Naive thymus-derived CD8-positive, alpha-beta T cell (primary cell): ENCODE measurements at places on chromosomes 5 and 9.
A peak's percentile ranks its signal among the peaks of the same experiment; 100 is the strongest.

DNA sequence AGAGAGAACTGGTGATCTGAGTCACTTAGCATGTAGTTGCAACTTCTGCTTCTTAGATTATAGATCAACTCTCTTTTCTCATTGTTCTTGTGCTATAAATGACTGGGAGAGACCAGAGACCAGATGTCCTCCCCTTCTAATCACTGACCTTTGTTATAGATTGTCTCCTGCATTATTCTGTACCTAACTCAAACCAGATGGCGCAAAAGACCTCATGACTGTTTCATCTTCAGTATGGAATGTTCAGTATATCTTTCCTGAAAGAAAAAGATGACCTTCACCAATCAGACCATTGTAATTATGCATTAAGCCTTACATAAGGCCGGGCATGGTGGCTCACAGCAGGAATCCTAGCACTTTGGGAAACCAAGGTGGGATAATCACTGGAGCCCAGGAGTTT, 30.5 kb upstream of the ADAM19 start:
- no peak for DNase-seq

DNA sequence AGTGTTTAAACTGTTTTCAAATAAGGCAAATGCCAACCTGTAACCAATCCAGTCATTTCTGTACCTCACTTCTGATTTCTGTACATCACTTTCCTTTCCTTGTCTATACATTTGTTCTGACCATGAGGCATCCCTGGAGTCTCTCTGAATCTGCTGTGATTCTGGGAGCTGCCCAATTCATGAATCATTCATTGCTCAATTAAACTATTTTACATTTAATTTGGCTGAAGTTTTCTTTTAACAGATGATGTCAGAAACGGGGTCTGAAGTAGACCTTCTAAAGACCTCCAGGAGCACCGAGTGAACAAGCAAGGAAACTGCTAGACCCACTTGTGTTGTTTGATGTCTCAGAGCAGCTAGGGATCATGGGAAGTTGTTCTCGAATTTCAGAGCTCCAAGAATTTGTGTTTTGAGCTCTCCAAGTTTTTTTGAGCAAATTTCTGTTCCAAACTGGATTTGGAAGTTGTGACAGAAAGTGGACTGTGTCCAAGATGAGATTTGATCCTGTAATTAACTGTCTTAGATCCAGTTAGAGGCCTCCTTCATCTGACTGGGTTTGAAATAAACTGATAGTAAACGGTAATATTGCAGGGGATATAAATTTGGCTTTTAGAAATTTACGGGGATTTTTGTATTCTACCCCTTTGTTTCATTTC, 490.8 kb upstream of the ST8SIA4 start:
- DNase-seq: no peak

DNA sequence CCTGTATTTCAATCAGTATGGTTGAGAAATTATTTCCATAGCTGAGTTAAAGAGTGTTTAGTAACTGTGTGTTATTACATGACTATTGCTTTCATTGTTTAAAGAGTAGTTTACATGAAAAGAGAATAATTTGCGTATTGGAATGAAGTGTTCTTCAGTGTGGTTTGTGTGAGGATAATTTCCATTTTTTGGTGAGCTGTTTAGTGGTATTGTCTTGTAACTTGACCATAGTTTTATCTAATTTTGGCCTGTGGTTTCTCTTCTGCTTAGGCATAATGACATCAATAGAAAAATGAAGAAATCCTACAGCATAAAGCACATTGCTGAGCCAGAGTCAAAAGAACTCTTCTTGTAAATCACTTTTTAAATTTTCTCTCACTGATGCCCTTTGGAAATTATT, 151.2 kb downstream of the SNCAIP start:
- no peak for DNase-seq

DNA sequence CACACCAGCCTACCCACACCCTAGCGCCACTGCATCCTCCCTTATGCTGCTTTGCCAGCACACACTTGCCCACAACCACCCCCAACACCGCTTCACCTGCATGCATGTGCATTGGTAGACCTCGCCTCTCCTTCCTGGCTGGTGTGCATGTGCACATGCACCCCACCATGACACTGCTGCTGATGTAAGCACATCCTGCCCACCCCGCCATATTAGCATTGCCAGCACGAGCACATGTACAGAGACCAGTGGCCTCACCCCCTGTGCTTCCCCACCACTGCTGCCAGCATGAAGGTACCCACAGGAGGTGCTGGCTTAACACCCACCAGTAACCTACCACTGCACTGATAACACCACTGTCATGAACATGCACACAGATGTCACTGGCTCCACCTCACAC, 218.2 kb downstream of the SLCO4C1 start:
- DNase-seq: no peak

GRCh38 chr9:135340726-135341475, 138.7 kb upstream of the PPP1R26 start:
- no peak for DNase-seq

GRCh38 chr9:3756071-3756470, 230.3 kb upstream of the RFX3 start:
- no peak for DNase-seq

DNA sequence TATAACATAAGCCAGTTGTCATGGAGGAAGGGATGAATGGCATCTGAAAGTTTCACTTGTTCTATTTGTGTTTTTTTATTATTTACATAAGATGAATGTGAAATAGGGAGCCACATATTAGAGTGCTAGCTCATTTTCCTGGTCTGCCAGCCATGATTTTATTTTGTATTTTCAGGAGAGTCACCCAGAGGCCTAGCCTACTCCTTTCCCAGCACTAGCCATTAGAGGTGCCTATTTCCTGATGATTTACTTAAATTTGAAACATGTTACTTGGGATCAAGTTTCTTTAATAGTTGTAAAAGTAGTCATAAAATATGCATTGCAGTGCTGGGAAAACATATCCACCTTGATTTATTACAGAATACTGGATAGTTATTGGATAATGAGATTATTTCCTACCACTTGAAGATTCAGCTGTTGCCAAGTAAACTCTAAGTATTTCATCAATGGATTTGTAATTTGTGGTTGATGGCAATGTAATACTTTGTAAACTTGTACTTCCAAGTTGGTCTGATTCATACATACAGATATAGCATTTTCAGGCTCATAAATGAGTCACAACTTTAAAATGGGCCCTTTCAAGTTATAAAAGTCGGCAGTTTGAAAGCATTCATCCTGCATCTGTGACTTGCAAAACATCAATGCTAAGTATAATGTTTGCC, 50.8 kb downstream of the KCNN2 start:
- no peak for DNase-seq

DNA sequence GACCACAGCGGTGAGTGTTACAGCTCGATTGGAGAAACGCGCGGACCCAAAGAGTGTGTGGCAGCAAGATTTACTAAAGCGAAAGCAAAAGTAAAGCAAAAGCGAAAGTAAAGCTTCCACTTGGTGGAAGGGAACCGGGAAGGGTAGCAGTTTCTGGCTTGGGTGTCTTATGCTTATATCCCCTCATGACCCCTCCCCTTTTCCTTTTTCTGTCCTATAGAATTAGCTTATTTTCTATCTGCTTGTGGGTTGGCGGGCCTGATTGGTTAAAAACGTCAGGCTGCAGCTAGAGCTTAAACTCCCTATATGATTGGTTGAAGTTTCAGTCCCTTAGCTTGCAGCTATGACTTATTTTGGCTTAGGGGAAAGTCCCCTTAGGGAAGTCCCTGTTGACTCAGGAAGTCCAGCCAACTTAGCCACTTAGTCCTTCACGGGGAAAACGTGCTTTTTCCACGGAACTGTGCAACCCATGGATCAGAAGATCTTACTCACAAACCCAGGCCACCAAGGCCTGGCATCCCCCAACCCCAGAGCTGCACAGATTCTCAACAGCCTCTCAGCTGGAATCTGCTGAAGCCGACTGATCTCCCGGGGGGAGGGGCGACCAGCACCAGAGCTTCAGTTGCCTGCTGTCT, 114.2 kb upstream of the ADAMTS16 start:
- DNase-seq: no peak

DNA sequence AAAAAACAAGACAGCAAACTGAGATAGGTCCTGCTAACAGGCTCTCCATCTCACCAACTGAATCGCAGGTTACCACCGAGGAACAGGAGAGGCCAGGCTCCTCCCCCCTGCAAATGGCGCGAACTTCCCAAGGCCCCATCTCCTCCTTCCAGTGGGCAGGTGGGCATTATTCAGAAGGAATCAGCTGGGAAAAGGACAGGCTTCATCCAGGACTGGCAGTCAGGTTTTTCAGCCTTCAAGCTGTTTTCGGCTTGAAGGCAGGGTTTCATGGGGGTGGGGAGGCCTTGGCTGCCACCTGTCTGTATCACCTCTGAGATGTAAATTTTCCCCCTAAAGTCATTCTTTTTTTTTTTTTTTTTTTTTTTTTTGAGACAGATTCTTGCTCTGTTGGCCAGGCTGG, 79.4 kb downstream of the SFXN1 start:
- no peak for DNase-seq

GRCh38 chr5:145633474-145633873, 201.7 kb downstream of the PRELID2 start:
- DNase-seq: no peak

- DNase-seq: no peak
These were observed 182.9 kb downstream of the SREK1 start for GRCh38 chr5:66327008-66327407.

DNA sequence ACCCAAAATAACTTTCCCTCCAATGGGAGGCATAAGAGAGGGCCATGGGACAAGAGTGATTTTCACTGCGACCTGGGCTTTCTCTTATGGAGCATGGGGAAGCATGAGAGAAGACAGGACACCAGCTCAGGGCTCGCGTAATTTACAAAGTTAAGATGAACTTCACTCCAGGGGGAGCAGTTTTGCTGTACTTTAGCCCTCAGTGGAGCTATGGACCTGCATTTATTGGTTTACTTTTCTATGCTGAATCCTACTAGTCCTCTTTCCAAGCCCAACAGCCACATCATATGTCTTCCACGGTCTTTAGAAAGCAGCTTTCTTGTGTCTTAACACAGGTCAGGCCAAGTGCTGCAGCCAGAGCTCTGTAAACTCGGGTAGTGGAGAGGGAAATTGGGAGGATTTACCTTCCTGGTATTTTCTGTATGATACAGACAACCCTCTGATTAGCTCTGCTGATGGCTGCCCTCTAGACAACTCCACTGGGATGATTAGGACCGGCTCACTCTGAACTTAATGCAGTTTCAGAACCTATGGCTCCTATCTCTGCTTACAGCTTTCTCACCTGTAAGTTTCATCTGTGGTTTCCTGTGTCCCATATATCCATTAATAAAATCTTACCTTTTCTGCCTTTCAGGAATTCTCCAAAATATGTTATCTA, 581.0 kb upstream of the RORB start:
- no peak for DNase-seq

DNA sequence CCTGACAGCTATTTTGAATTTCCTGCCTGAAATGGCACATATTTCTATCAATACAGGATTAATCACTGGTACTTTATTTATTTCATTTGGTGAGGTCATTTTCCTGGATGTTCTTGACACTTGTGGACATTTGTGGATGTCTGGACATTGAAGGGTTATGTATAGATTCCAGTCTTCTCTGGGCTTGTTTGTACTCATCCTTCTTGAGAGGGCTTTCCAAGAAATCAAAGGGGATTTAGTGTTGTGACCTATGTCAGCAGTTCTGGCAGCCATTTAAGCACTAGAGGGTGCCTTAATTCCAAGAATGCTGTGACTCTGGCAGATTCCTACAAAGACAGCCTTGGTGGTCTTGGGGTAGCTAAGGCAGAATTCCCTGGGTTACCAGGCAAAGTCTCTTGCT, 259.7 kb downstream of the CSNK1G3 start:
- DNase-seq: no peak

DNA sequence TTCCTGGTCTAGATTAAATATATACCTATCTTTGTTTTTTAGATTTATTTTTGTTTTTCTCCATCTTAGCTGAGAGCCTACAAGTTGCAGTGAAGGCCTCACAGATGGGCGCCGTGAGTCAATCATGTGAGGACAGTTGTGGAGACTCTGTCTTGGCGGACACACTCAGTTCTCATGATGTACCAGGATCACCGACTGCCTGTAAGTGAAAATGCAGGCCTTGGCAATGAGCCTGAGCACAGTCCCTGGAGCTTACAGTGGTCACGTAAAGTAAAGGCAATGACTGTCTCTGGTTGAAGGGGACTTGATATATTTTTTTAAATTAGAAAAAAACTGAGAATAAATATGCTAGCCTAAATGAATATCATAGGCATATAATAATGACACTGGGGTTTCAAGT, 271.9 kb downstream of the ARHGEF28 start:
- DNase-seq: no peak

GRCh38 chr5:172319708-172320441, 36.3 kb upstream of the UBTD2 start:
- no peak for DNase-seq

DNA sequence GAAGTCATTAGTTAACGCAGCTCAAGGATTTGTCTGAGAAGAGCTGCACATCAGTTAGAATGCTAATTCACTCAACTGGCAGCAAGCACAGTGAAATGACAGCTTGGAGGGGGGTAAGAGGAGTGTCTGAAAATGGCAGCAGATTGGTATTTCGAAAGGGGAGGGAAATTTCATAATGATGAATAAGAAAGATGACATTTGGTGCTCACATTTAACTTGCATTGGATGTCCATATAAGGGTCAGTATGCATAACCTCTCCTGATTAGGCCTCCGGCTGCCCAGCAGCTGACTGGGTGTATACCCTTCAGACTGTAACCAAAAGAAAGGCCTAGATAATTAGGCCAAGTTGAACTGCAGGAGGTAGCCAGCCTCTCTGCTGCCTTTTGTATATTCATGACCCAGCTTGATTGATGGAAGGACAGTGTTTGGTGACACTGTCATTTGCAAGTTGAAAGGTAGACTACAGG, 131.0 kb downstream of the PBX3 start:
- DNase-seq: no peak

- peak; percentile 15 for DNase-seq
These were observed 3.4 kb downstream of the PCDHGC5 start for GRCh38 chr5:141492168-141492885.

- DNase-seq: no peak
These were observed 186.8 kb downstream of the TTLL11 start for GRCh38 chr9:121906074-121906870.

DNA sequence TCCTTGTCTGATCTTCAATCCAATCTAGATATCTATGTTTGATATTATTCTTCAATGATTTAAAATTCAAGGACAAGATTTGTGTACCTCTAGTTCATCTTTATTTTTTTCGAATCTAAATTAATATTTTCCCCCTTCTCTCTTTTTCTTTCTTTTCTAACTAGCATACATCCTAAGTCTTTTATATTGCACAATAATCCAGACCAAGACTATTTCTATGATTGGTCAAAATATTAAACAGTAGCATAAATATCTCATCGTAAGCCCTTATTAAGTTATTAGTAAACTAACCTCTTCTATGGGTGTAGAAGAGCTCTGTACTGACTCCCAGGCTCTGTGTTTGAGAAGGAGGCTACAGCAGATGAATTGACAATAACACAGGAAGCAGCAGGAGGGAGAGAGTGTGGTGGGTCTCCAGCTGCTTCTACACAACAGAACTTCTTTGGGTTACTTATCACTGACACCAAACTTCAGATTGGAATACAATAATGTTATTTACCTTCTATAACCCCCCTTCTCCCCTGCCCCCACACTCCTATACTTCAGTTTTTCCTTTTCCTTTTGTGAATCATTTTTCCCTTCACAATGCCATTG, 11.9 kb upstream of the PLCXD3 start:
- no peak for DNase-seq
